Stimulated activated CD8-positive, alpha-beta memory T cell treated with anti-CD3 and anti-CD28 coated beads, Interleukin-15, amount 100 ng/mL, for 1 hour (primary cell): ENCODE measurements at places on chromosomes 2 and 18.

DNA sequence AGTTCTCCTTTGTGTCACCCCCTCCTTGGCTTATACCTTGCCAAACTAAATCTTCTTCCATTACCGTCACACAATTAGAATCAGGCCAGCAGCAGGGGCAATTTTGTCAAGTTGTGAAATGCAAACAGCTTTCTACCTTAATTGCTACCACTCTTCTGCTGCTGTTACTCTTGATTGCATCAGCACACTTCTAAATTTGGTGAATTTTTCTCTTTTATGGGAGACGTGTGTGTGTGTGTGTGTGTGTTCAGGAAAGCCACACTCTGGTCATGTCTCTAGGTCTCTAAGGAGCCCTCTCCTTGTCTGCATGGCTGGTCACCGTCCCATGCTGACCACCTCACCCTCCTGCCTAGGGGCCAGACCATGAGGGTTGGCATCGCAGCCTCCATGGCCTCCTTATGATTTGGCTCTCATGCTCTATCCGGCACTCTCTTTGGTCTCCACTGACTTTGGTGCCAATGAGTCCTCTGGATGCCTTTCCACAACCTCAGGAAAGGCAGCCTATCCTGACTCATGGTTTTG, 87.7 kb downstream of the GATA6 start:
- no peak for DNase-seq

GRCh38 chr2:216090369-216090786, 8.7 kb downstream of the TMEM169 start:
- no peak for DNase-seq

DNA sequence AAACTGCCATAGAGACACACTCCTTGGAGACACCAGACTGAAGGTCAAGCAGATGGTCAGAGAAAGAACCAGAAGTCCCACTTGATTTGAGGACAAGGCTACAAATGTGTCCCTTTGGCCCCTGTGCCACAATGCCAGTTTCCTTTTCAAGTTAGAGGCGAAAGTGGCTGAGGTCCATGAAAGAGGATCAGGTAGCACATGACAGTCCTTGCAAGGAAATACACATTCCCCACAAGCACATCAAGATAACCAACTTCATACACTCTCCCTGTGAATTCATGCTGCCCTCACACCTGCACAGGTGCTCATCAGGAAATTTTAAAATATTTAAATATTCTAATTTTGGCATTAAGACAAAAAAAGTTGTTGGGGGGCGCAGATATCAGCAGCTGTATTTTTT, 218.6 kb downstream of the TCF4 start:
- DNase-seq: no peak

GRCh38 chr2:33210626-33211025, 263.9 kb downstream of the LTBP1 start:
- no peak for DNase-seq

DNA sequence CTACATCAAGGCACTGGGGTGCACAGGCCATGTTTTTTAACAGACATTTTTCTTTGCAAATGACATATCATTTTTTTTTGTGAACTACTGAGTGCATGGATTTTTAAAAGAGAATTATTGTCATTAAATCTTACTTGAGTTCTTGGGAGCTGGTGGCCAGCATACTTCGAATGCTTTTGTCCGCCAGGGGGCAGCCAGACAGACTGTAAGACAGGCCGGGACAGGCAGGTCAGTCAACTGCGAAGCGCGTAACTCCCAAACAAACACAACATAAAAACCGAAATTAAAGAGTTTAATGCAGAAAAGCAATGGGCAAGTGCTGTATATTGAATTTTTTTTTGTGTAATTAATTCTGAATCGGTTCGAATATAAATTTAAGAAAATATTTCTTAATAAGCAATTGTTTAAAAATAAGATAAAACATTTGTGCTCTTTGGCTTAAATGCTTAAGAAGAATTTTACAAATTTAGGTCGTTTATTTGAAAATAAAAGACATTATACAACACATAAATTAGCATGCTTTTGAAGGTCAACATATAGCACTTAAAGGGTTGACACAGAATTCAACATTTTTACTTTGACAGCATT, 142.2 kb upstream of the PXDN start:
- DNase-seq: peak; percentile 11

DNA sequence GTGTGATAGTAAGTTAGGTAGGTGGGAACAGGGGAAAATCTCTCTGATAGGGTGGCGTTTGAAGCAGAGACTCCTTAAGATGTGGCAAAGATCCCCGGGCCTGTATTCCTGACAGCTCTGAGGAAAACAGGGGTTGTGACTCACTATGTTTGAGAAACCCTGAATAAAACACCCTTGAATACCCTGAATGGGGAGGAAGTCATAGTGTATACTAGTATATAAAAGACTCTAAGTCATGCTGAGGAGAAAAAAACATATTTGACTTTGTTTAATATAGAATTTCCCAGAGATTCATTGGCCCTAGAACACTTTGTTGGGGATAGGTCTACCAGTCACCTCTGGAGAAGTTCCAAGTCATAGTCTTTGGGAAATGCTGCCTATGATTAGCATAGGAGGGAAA, 590.9 kb downstream of the IRS1 start:
- no peak for DNase-seq

- no peak for DNase-seq
Observed at GRCh38 chr2:240575101-240575965, 7.0 kb downstream of the RNPEPL1 start.

DNA sequence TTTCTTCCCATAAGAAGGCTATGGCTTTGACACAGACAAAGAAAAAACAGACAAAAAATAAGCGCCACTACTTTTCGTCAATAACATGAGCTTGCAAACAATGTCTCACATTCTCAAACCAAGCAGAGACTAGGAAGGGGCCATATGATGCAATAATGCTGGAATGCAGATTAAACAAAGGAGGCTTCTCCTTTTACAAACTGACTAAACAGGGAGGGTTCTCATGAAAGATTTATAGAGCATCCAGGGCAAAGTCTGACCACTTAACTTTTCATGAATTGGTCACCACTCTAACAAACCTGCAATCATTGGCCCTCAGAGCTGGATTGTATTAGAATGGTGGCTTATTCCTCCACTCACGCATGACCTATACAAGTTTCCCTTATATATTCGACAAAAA, 663.3 kb upstream of the CHAC2 start:
- no peak for DNase-seq

DNA sequence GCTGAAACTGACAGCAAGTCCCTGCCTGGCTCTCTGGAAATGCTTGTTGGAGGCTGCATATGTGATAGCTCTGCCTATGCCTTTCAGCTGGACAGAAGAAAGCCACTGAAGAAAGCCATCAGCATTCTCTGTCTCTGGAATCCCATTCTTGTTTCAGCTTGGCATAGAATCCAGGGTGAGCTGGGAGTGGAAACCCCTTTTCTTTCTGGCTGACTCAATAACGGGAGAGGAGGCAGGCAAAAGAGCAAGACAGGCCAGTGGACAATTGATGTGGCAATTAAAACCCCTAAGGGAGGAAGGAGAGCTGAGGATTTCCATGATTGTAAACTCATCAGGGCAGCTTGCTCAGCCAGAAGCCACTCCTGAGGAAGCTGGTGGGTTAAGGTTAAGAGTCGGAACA, 208.1 kb downstream of the CLIP4 start:
- no peak for DNase-seq

DNA sequence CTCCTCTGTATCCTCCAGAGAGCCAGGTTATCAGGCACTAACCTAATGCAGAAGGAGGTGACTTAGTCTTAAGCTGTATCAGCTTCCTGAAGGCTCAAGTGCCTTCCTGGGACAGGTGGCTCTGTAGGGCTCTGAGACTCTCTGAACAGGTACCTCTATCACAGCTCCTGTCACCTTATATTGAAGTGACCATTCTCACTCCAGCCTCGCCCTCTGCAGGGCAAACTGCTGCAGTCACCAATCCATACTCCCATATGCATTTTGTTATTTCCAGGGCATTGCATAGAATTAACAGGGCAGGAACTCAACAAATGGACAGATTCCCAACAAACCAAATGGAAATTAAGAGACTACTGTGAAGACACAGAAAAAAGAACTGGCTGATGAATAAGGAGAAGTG, 203.0 kb upstream of the REV1 start:
- no peak for DNase-seq

- DNase-seq: no peak
Observed at GRCh38 chr2:235418918-235419317, 74.9 kb upstream of the AGAP1 start.

DNA sequence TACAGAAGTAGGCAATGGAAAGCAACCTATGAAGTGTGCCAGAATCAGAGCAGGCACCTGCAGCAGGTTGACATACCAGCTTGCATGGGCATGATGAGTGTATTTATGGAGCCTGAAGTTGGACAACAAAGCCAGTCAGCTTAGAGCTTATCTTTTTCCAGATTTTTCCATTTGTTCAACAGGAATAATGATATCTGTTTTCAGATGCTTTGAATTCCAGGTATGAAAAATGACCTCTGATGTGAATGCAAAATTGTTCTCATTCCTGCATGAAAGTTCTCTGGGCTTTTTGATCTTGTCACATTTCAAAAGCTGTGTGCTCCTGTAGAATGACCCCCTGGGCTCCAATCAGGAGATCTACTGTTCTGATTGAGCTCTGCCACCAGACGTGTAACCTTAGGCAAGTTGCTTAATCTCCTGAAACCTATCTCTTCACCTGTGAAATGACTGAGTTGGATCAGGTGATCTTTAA, 38.2 kb upstream of the VIT start:
- DNase-seq: no peak

DNA sequence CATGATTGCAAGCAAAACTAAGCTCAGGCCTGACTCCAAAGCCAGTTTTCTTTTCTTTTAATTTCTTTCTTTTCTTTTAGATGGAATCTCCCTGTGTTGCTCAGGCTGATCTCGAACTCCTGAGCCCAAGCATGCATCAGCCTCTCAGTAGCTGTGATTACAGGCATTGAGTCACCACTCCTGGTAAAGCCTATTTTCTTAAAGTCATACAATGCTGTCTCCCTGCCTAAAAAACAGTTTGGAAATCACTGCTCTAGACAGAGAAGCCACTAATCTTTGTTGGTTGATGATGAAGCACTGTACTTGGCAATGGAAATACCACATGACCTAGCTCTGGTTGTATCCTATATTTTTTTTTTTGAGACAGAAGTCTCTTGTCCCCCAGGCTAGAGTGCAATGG, 33.1 kb upstream of the ZNF532 start:
- no peak for DNase-seq

DNA sequence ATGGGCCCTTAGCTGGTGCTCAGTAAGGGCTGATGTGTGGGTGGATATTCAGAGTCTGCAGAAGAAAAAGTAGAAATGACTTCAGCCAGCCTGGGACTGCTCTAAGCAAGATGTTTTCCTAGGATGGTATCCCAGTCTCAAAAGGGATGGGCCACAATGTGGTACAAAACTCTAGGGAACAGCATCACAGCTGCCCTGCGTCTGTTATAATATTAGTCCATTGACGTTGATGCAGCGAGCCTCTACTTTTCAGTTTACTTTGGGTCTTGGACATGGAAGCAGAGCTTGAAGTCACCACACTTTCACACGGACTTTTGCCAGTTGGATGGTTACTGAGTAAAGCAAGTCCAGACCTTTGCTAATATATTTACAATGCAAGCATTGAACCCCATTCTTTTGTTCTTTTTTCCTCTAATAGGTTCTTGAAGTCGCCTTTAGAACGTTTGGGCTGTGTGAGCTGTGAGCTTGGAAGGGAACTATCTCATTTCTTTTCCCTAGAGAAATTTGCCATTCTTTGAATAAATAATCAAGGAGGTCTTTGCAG, 105.7 kb downstream of the RDH14 start:
- no peak for DNase-seq

DNA sequence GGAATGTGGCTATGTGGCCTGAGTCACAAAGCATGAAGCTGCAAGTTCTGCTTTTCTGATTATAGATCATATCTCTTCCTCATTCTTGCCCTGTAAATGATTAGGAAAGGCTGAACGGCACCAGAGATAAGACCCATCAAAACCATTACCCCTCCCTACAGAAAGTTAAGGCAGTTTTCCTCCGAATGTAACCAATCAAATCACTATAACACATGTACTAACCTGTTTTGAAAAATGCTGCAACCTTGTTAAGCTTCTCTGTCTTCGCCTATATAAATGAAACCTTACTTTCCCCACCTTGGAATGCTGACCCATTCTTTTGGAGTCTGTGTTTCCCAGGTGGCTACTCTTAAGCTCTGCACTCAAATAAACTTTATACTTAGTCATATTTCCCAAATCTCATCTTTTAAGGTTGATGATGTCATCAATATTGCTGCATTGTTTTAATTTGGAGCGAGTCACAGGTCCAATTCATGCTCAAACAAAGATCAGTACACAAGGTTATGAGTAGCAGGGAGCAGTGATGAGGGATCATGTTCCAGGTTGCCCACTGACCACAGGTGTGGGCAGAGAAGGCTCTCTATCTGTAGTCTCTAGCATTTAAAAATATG, 662.3 kb downstream of the IRS1 start:
- DNase-seq: no peak

- DNase-seq: no peak
Observed at GRCh38 chr2:62577994-62578781, 72.2 kb upstream of the TMEM17 start.

DNA sequence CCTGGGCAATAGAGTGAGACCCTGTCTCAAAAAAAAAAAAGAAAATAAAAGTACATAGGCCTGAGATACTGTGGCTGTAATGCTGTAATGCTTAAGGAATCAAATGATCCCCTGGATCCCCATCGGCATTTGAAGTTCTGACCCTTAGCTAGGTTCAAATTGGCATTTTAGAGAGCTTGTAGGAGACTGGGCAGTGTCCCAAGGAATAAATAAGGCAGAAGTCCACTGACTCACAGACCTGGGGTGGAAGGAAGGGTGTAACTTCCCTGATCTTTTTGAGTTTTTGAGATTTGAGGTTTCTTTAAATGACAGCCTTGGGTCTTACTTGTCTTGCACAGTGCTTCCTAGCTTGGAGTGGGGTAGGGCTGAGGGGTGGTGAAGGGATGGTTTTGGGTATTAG, 553.7 kb downstream of the SLC4A3 start:
- DNase-seq: no peak

DNA sequence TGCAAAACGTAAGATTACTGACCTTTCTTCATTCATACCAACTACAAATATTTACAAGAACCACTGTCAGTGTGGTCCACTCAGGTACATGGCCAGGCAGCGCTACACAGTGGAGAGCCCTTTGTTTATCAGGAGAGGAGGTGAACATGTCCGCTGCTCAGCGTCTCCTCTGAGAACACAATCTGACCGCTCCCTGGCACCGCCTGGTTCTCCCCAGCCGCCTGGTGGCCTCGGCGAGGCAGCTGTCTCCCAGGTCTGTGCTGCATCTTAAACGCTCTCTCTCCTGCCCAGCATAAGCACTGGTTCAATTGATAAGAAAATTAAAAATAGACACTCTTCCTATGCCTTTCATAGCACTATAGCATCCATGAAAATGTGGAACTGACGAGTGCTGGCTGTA, 146.8 kb upstream of the PXDN start:
- no peak for DNase-seq

DNA sequence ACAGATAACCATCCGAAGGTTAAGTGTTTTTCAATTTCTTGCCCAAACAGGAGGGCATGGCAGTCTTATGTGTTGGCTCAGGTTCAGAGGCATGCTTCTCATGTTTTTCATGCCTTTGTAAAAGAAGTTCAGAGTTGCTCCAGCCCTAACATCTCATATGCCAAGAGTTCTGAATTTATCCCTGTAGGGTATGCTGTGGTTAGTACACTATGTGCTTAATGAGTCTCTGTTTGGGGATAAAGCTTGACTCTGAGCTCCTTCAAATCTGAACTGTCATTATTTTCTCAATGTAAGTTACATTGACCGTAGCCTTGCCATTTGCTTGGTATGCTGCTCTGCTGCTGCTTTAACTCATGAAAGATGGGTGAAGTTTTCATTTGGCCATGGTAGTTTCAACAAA, 67.9 kb upstream of the PNPT1 start:
- DNase-seq: no peak
